ENCODE measurements at places on chromosomes 3 and 15.

DNA sequence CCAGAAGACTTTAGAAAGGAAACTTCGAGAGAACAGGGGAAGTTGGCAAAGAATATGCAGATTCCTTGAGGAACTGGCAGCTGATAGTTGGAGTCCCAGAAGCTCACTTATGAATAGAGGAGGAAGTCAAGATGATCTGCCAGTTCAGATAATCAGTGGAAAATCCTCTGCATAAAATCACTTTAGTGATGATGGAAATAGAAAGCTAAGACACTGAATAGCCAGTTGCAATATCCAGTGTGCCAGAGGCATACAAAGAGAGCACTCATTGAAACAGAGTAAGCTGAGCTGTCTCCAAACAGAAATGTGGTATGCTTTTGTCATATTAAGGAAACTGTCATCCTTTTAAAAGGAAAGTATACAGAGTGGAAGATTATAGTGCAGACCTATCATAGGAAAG lies 1207.6 kb downstream of the OTOL1 start:
- DNase-seq = no peak

GRCh38 chr15:60710656-60711055 lies 231.7 kb upstream of the ICE2 start:
- DNase-seq = no peak

DNA sequence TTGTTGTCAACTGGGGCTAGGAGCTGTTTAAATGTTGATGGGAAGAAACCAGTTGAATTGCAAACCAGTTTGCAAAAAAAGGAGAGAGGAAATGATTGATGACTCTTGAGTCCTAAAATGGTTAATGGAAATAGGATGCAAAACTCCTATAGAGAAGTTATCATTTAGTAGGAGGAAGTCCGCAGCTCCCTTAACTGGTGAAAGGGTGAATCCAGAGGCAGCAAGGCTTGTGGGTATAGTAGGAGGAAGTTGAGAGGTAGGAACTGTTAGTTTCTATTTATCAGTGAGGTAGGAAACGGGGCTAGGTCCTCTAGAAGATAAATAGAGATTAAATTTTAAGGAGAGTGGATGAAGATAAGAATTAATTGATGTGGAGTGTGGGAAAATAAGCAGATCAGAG lies 15.4 kb downstream of the IREB2 start:
- DNase-seq = no peak

- DNase-seq = no peak
Observed at GRCh38 chr3:47849699-47850563, 47.0 kb downstream of the DHX30 start.

- no peak for DNase-seq
Observed at GRCh38 chr15:48560321-48561051, 85.0 kb downstream of the FBN1 start.

- no peak for DNase-seq
Observed at GRCh38 chr3:64617610-64618009, 70.2 kb downstream of the ADAMTS9 start.

DNA sequence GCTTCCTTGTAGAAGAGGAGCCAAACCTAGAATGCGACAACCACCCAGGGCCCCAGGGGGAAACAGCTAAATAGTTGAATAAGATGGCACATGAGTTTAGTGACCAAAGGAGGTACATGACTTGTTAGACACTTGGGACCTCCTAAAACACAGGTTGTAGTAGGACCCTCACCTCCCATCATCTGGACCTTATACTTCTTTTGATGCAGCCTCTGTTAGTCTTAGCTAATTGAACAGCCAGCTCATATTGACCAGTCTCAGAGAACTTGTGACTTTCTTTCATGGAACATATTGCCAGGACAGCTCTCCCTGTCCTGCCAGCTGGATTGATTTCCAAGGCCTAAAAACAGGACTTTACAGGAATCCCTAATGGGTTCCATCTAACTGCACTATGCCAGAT lies 45.0 kb downstream of the SPSB4 start:
- no peak for DNase-seq

- DNase-seq = no peak
Observed at GRCh38 chr15:23420806-23421575, 26.1 kb downstream of the GOLGA6L2 start.

GRCh38 chr3:143786219-143787191 lies 61.8 kb downstream of the SLC9A9 start:
- DNase-seq = no peak

- DNase-seq = no peak
Observed at GRCh38 chr3:53712817-53713388, 133.3 kb downstream of the CHDH start.

DNA sequence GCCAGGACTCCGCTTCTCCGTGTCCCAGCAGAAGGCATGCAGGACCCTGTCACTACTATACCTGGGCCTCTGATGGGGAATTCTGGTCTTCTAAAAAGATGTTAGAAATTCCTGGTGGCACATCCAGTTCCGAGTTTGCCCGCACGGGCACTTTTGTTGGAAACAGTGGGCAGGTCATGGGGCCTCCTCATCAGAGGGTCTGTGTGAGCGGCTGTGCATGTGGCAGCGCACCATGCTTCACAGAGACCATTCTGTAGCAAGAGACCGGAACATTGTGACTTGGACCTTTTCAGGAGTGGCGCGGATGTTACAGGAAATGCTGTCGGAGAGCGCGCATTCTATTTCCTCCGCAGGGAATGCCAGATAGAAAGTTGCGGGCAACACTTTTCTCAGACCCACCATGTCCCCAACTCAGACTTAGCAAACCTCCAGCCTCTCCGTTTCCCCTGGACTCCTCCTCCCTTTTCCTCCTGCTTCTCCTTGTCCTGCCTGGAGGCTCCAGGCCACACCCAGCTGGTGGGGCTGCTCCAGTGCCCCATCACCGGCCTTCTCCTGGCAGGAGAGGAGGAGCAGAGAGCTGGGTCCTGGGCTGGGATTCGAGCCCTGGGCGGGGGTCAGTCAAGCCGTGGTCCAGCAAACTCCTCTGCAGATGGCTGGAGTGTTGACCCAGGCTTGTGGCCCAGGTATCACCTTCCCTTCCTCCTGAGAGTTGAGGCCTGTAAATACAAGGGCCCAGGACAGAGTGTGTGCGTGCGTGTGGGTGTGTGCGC lies 46.6 kb downstream of the KLF13 start:
- DNase-seq = no peak

GRCh38 chr3:182618981-182619591 lies 174.2 kb upstream of the ATP11B start:
- no peak for DNase-seq

GRCh38 chr3:168330983-168331382 lies 235.3 kb upstream of the GOLIM4 start:
- no peak for DNase-seq

- DNase-seq = no peak
Observed at GRCh38 chr3:29612536-29612935, 331.7 kb downstream of the RBMS3 start.

DNA sequence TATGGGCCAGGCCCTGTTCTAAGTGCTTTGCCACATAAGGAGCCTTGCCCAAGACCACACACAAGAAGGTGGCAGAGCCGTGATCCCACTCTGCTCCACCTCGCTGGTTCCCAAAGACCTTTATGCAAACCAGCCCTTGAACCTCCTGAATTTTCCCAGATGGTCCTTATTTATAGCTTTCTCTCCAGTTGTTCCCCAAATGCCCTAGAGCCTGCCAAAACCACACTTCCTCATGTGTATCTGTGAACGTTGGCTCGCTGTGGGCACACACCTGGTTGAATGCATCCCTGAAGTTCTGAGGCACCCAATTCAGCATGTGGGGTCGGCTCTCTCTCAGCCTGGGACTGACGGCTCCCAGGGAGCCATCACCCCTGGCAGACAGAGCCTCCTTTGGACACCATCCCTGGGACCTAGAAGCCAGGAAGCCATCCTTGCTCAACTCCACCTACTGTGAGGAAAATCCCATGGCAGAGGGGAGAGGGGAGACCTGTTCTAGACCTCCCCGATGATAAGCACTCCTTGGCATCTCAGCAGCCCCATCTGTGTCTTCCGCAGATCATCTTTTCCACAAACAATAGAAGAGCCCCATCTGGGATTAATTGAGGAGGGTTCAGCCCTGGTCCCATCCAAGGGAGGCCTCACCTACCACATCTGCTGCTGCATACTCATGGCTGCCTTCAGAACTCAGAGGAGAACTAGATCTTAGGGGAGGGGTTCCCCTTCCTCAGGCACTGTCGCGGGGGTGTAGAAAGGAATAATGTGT lies 42.3 kb upstream of the LIMD1 start:
- no peak for DNase-seq

DNA sequence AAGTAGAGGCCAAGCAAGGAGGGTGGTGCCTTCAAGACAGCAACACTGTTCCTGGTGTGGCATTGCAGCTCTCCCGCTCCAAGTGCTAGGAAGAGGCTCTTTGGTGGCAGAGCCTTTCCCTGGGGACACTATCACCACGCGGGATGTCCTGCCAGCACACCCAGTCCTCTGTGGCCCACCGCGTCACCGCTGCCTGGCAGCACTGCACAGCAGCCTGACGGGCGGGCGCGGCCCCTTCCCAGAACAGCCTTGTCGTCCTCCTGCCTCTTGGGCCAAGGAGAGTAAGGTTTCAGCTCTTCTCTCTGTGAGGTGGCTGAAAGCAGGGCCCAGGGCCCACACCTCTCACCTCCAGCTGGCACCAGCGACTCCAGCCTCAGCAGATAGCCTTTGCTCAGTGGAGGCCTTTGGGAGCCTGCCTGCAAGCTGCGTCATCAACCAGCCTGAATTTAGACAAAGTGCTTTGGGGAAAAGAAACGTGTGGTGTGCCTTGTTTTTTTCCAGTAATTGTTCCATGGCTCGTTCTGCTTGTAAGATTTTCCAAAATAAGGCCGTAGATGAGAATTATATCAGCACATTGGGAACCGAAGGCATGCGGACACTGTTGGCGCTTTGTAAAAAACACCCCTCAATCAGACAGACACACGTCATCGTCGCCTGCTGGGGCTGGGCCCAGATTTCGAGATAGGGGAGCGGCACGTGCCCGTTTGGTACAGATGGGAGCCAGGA lies 65.0 kb downstream of the AAGAB start:
- no peak for DNase-seq

DNA sequence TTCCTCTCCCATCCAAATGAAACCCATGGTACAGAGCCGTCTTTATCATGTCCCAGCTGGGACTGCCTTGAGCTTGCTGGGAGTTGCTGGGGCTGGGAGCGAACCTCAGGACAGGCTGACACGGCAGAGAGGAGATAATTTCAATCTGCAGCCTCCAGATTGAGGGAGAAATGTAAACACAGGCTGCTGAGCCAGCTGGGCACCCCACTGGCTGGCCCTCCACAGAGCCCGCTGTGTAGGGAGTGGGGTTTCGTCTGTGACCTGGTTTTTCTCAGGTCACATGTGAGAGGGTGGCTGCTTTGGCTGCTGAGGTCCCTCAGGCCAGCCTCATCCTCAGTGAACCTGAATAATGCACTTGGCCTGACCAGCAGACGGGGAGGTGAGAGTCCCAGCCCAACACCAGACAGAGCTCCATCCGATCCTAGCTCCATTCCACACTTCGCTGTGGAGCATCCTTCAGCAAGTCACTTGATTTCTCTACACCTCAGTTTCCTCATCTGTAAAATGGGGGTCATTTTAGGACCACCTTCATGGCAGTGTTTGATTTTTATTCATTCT lies 121.6 kb upstream of the MRPS22 start:
- DNase-seq = no peak

- no peak for DNase-seq
Observed at GRCh38 chr3:151600783-151601182, 132.9 kb upstream of the AADACL2 start.

- no peak for DNase-seq
Observed at GRCh38 chr3:130933801-130934345, 40.0 kb downstream of the ATP2C1 start.

DNA sequence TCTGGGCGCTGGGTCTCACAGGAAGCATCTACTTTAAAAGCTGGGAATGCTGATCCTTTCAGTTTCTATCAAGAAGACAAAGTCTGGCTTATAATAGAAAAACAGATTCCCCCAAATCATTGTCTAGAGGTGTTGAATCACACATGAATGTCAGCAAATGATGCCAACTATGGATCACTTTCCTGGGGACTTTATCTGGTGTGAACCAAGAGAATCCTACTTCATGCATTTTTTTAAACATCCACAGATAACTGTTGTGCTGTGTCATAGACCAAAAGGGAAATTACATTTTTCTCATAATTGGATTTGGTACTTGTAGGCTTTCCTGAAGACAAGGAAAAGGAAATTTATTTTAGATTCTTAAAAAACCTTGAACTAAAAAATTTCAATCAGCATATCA lies 132.7 kb downstream of the CD47 start:
- DNase-seq = no peak

DNA sequence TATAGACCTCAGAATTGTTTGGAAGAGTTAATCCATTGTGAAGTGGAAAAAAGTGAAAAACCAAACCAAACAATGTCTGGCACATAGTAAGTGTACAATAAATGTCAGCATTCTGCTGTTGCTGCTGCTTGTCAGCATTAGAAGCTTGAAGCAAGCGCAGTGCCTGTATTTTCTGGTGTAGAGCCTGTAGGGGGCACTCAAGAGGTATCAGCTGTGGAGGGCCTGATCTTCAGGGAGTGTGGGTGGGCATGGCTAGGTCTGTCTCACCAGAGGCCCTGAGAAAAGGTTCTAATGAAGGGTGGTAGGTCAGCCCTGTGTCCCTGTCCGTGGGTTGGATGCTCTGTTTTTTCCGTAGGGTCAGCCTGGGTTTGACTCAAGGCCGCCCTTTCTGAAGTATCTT lies 3.6 kb downstream of the ADAMTSL3 start:
- DNase-seq = no peak

- no peak for DNase-seq
Observed at GRCh38 chr15:63135804-63136203, 14.1 kb downstream of the LACTB start.

DNA sequence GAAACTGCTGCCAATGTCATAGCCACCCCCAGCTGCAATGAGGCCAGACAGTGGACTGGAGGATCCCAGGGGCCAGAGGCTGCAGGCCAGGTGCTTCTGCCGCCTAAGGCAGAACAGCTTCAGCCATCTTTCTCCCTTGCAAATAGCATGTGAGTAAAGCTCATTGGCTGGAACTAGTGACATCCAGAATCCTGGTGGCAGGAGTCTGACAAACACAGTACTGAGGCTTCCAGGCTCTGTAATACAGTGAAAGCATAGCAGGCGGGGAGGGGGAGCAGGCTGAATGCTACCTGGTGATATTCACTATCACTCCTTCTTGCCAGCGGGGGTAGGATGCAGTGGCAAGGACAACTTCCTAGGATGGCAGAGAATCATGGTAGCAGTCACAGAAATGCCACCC lies 36.5 kb upstream of the TBC1D21 start:
- DNase-seq = no peak
